ENCODE measurements at places on chromosomes 2 and 18.
A peak's percentile ranks its signal among the peaks of the same experiment; 100 is the strongest.

GRCh38 chr2:10158681-10159080 is 36.1 kb downstream of the RRM2 start:
- DNase-seq, result no peak

DNA sequence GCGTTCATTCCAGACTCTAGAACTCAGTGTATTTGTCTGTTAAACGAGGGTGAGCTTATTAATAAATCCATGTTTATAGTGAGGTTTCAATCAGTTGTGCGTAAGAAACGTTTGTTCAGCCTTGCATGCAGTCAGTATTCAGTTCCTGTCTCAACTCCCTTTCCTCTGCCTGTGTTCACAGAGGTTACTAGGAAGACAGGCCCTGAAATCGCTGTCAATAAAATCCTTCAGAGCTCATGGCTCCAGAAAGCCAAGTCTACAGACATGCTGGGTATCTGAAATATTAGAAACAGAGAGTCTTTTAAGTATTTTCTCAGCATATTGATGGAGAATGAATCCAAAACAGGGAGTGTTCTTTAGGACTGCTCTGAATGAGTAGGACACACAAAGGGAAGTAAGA is 75.4 kb downstream of the KLF7 start:
- no peak for DNase-seq

- DNase-seq, result no peak
Measured at GRCh38 chr2:26922405-26923188, 47.8 kb upstream of the MAPRE3 start.

GRCh38 chr2:2653231-2653630 is 322.2 kb upstream of the MYT1L start:
- no peak for DNase-seq

DNA sequence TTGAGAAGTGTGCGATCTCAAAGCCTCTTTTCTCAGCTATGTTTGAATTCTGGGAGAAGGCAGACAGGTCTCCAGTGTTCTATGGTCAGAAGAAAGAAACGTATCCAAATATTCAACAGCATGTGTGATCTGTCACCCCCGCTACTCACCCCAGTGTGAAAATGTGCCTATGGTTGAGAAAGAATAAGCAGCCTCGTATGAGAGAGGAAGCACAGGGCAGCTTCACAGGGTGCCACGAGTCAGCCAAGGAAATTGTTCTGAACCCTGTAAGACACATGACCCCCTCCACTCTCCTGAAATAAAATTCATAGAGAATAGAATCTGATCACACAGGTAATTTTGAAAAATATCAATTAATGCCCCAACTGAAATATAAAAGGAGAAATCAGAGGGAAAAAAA is 8.0 kb upstream of the SF3B1 start:
- no peak for DNase-seq

DNA sequence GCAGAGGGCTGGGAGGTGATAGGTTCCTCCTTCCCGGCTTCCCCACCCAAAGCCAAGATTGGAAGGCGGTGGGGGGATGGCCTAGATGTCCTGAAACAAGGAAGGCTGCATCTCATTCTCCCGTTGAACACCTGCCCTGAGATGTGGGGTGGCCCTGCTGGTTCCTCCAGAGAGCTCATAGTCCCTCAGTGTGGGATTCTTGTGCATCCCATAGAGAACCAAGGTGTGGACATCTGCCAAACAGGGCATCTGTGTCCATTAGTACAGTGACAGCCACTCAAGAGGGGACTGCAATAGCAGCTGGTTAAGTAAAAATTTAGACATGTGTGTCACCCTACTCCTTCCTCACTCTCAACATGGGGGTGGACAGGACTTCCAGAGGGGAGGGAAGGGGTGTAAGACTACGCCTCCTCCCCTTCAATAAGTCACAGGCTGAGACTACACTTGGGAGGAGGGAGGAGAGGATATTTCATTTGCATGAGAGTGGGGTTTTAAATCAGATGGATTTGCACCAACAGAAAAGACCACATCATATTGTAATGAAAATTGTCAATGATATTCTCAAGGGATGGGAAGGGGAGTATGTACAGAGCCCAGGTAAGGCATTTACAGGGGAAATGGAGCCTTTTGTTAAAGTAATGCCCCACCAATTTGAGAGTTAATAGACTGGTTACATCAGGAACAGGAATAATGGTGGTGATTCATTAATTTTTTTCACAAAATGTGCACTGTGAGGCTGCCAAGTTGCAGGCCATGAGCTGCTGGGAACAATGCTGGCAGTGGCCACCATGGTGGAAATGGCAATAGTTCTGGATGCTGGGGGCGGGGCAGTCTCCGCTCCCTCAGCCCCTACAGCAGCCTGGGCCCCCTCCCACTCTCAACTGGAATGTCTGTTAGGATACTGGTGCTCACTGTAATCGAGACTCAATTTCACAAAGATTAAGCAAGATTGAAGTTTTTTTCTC is 80.6 kb downstream of the TEX51 start:
- DNase-seq, result no peak

DNA sequence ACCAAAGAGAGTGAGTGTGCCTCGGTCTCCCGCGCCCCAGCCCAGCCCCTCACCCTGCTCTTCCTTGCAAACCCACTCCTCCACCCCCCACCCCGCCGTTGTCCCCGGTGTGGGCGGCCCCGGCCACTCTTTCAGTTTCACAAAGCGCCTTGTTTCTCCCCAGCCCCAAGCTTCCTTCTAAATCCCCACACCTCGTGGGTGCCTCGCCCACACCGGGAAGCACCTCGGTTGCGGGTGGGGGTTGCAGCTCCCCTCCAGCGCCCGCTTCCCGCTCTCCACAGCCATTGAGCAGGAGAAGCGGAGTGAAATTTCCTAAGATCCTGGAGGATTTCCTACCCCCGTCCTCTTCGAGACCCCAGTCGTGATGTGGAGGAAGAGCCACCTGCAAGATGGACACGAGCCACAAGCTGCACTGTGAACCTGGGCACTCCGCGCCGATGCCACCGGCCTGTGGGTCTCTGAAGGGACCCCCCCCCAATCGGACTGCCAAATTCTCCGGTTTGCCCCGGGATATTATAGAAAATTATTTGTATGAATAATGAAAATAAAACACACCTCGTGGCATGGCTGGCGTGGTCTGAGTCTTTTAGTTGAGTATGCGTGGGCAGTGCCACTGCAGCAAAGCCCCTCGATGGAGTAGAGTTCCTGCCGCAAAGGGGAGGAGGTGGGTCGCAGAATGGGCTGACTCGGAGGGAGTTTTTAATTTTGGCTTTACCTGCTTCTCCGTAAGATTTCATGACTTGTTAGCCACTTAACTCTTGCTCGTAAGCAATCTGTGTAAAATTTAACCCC is 848 bp downstream of the TMSB10 start:
- peak; percentile 40 for DNase-seq

DNA sequence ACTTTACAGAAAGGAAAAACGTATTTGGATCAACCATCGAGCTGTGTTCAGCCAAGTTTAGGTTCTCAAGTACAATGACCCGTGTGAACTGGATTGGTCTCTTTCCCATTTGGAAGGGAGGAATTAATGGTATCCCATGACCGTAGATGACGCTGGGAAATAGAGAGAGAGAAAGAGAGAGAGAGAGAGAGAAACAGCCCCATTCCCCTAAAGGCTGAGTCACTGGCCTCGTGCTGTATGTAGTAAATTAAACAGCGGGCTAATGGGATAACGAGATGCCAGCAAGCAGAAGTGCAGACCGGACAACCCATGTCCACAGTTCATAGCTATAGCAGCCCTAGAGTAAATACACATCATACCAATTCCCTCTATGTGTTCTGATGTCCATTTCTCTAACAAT is 99.6 kb downstream of the BCL11A start:
- DNase-seq, result no peak

GRCh38 chr2:179460181-179460929 is 195.7 kb upstream of the SESTD1 start:
- DNase-seq, result no peak

DNA sequence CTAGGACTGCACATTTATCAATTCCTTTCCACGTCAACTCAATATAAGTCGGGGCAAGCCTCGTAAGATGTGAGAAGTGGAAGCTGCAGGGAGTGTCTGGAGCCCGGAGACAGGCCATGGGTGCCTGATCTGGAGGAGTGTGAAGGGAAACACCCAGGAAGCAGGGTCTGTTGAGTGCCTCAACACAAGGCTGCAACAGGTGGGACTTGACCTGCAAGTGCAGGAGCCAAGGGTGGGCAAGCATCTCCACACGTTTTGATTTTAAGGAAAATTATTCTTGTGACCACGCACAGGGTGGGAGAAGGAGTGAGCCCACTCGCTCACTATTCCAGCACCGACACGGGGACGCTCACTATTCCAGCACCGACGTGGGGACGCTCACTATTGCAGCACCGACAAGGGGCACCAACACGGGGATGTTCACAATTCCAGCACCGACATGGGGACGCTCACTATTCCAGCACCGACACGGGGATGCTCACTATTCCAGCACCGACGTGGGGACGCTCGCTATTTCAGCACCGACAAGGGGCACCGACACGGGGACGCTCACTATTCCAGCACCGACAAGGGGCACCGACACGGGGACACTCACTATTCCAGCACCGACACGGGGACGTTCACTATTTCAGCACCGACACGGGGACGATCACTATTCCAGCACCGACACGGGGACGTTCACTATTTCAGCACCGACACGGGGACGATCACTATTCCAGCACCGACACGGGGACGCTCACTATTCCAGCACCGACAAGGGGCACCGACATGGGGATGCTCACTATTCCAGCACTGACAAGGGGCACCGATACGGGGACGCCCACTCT is 197.3 kb downstream of the EIPR1 start:
- DNase-seq, result no peak

DNA sequence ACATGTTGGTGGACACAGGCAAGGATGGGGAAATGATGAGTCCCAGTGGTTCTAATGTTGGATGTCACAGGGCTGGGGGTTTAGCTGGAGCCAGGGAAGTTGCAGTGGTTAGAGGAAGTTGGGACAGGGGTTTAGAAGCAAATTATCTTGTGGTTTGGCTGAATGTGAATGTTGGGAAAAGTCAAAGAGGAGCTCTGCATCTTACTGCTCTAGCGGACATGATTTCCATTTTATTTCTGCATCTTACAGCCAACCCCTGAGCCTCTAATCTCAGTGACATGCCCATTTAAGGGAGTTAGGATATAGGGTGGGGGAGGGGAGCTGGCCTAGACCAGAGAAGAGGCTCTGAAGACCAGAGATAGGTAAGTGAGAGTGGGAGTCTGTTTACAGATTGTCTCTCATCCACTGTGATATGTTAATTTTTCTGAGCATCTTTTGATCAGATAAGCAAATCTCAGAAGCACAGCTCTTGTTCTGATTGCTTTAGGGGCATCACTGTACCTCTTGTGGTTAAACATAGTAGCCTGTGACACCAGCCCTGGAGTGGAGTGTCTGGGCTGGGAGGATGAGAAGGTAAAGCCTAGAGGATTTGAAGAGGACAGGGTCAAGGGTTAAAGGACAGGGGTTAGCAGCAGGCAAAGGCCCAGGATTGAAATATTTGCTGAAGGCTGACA is 43.6 kb downstream of the SETBP1 start:
- DNase-seq, result no peak

GRCh38 chr2:120958623-120959366 is 223.1 kb downstream of the GLI2 start:
- DNase-seq, result no peak

DNA sequence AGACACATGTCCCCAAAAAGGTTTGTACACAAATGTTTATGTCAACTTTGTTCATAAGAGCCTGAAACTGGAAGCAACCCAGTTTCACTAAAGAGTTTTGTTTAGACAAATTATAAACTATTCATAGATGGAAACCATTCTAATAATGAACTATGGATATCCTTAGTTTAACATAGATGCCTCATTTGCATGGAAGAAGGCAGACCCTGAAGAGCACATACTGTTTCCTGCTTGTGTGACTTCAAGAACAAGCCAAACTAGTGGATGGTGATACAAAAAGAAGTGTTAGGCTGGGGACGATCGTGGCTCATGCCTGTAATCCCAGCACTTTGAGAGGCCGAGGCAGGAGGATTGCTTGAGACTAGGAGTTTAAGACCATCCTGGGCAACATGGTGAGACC is 48.1 kb downstream of the ACOXL start:
- DNase-seq, result no peak

DNA sequence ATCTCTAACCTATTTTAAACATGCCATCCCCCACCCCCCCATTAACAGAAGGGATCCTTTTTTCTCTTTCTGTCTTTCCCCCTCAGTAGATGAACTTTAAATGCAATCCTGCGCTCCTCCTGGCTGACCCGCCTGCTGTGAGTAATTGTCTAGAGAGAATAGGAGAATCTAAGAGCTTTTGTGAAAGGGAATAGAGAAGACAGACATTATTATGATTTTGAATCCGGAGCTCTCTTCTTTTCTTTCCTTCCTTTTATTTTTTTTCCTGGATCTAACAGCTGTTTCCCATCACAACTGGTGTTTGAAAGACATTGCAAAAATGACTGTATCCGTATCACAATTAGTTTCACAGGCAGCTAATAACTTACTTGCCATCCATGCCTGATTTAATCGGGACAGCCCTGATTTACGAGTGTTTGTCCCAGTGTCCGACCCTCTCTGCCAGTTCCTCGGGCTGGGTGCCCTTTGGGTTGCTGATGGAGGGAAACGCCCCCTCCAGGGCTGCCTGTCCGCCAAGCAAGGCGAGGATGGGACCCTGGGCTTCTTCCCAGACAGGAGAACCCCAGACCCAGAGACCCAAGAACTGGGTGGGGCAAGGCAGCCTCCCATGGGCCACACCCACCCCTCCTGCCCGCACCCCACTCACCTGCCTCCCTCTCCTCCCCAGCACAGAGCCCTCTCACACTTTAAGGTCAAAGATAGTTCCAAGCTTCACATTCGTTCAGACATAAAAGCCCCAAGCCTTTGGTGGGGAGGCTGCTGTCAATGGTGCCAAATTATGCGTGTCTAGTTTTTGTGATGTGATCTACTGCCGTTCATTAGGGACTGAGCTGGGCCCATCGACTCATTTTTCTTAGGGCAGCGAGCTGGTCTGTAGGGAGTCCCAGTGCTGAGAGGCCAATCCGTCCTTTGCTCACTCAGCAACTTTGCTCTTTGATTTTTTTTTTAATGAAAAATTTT is 231.7 kb downstream of the ZNF516 start:
- DNase-seq, result no peak

GRCh38 chr2:46230115-46230571 is 67.1 kb upstream of the EPAS1 start:
- DNase-seq, result no peak

DNA sequence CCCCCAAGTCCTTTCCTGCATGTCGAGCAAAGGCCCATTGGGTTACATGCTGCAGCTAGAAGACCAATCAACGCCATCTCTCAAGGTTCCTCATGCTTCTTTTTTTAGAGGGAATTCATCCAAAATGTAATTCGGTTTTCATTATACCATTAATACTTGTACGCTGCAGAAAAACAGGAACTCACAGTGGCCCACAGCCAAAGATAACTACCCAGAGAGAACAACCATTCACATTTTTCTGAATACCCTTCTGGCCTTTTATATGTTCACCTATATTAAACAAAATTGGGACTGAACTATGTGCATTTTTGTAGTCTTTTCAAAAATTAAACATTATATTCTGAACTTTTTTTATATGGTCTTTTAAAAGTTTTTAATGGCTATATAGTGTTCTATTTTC is 25.8 kb downstream of the FARP2 start:
- DNase-seq, result no peak

GRCh38 chr18:31207391-31207790 is 44.7 kb upstream of the DSC1 start:
- DNase-seq, result no peak

Data from T-helper 17 cell (primary cell).